ENCODE measurements at places on chromosomes 7 and 10.

DNA sequence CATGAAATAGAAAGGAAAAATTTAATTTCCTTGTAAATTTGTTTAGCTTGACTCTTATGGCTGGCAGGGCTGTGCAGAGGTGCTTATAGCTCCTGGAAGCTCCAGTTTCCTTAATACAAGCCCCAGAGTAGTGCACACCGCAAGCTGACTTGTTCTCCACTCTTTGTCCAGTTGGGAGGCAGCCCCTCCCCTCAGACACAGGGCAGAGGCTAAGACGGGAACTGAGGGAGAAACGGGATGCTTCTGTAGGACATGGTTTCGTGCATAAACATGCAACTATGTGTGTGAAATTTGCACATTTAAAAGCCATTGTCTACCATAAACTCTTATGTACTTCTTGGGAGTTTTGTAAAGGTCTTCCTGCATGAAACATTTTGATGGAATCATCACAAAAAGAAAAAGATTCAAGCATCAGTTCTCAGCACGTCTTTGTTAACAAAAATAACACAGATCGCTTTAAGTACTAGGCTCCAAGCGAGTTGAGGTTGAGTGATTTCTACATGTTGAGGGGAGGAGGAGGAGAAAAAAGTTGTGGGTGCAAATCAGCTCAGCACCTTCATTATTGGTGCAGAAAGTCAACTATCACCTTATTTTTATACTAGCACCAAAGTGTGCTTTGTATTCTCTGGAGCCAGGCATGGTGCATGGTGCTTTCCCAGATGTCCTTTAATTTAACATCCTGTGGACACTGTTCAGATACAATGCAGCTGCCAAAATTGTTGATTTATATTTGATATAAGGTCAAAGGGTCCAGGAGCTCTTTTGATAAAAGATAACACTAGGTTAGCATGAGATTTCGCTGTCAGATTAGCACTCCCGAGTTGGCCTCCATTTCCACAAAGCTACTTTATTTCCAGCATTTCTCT, 124.5 kb downstream of the CHN2 start:
- no peak for DNase-seq

DNA sequence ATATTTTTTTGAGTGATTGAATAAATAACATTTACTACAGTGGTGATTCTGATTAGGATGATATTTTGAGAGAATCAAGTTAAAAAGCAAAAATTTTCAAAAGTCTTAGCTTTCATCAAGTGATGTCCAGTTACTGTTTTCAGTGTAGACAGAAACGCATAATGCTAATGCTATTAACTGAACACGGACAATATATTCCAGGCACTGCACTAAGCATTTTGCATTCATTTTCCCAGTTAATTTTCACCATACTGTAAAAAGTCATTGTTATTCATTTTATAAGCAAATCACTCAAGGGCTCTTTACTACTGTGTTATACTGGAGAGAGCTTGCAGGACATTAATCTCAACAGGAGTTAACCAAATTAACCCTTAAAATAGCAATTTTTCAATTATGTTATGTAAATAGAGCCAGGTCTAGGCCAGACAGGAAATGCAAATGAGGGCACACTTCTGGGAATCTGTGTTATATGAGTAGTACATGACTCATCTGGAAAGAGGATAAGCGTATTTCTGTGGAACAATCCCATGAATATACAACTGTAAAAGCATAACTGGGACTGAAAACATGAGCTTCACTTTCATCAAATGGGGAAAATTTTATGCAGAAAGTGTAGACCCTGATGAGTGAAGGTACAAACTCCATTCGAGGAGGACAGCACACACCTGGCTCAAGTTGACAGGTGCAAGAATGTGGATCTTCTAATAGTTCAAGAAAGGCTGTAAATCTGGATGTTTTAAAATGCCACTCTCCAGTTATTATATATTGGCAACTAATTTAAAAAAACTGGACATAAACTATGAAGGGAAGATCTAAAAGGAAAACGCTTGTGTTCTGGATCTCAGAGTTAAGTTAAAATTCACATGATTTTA, 75.4 kb downstream of the ANK3 start:
- no peak for DNase-seq

- no peak for DNase-seq
Observed at GRCh38 chr7:128404886-128405470, 4.8 kb downstream of the IMPDH1 start.

- no peak for DNase-seq
Observed at GRCh38 chr7:36127075-36127740, 25.8 kb upstream of the EEPD1 start.

GRCh38 chr7:33841705-33842129, 63.6 kb upstream of the BMPER start:
- DNase-seq = no peak

GRCh38 chr7:36165059-36165458, 12.0 kb downstream of the EEPD1 start:
- no peak for DNase-seq

DNA sequence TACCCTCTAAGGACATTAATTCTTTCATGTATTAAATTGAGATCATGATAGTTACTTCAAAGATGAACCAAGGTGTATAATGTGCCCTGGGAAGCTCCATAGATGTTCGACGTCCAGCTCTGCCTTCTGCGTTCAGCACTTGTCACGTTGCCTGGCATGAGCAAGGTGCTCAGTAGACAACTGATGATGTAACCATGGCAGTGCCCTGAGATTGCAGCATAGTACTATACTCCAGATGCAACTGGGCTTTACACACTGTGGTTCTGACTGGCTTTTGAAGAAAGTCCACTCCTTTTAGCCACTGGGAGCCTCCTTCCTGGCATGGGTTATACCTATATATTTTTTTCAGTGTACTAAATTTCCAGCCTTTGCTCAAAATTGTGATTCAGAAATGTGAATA, 355.8 kb upstream of the SORCS1 start:
- DNase-seq = no peak

- no peak for DNase-seq
Observed at GRCh38 chr7:102439963-102440795, 6.8 kb downstream of the ORAI2 start.

DNA sequence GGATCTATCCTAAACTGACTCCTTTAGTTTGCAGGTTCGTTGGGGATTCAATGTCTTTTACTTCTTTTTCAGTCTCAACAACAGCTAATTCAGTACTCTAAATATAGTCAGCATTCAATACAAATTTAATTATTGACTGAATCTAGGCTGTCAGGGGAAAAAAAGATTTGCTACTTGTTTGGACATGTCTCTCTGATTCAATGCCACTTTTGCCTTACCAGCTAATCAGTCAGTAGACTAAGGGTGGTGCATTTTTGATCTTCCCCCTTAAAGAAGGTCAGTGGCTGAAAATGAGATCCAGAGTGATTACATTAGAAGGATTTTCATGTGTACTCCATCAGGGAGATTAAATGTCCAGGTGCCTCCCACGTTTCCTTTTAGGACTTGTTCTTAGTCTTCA, 145.1 kb downstream of the C1GALT1 start:
- DNase-seq = no peak

DNA sequence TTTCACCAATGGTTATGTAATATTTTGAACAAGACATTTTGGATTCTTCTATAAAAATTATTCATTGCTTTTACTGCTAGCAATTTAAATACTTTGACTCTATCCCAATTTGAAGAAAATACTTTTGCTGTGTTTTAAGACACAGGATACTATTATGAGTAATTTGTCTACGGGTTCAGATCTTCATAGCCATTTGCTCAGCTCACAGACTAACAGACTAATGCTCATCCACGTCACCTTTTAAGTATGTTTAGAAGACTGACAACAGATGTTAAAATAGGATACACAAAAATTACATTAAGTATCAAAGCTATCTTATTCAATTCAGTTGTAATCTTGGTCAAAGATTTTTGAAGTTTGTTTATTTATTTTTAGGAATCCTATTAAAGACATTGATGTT, 251.3 kb upstream of the CHRM2 start:
- DNase-seq = no peak

- no peak for DNase-seq
Observed at GRCh38 chr10:7942859-7943258, 111.6 kb upstream of the GATA3 start.

DNA sequence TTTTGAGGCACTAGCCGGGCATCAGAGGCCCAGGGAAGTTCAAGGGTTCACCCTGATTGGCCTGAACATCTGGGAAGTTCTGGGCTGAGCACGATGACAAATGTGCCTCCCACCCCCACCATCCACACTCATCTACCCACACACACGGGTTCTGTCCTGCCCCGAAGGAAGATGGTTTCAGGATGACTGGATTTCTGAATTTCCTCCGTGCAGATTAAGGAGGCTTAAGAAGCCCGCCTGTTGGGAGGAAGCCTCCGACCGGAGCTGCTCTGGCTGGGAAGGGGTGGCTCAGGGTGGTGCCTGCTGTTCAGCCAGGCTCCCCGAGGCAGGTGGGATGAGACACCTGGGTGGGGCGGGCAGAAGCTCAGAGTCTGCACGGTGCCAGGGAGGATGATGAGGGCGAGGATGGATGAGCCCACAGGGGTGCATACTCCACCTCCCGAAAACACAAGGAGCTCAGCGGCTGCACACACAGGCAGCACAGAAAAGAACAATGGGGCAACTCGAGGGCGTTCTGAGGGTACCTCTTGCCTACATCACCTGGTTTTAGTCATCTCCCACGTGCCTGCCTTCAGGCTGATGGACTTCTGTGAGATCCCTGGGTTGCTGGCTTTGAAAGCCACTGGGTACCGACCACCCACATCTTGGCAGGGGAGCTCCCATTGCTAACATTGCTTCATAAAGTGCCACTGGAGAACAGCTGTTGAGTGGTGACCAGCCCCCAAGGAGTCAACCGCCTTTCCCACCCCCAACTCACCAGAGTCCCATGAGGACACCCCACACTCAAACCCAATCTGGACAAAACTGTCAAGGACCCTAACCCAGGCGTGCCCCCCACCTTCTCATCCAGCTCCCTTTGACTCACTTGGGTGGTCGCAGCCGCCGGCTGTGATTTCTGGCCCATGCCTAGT, 41.2 kb downstream of the CALML3 start:
- DNase-seq = no peak

DNA sequence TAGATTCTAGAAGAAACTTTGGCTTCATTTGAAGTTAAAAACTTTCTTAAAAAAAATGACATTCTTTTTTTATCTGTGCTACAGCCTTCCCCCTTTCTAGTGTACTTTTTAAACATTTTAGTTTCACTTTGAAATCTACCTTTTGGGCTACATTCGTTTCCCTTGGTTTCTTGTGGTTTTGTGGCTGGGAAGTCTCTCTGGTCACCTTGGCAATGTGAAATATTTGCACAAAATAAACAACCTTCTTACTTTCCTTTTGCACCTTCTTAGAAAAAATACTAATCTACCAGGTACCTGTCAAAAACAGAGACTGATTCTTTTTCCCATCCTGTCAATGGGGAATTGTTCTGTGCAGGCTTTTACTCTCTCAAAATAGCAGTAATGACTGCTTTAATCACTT, 350.2 kb downstream of the GATA3 start:
- no peak for DNase-seq

- DNase-seq = no peak
Observed at GRCh38 chr10:28906934-28907333, 229.6 kb downstream of the BAMBI start.

GRCh38 chr7:149232362-149232761, 7.1 kb upstream of the ZNF212 start:
- DNase-seq = no peak

- DNase-seq = no peak
Observed at GRCh38 chr7:87475359-87476178, at the start of gene ABCB4. Gene ABCB4, minus strand, starts transcription at chr7:87475680. Its CDS starts 215 bp downstream, at chr7:87475465.

- no peak for DNase-seq
Observed at GRCh38 chr7:114921631-114922025, 266 bp upstream of the MDFIC start.

- DNase-seq = no peak
Observed at GRCh38 chr7:20176578-20177242, 40.5 kb downstream of the MACC1 start.

GRCh38 chr10:84846658-84847316, 518.4 kb downstream of the CCSER2 start:
- no peak for DNase-seq

DNA sequence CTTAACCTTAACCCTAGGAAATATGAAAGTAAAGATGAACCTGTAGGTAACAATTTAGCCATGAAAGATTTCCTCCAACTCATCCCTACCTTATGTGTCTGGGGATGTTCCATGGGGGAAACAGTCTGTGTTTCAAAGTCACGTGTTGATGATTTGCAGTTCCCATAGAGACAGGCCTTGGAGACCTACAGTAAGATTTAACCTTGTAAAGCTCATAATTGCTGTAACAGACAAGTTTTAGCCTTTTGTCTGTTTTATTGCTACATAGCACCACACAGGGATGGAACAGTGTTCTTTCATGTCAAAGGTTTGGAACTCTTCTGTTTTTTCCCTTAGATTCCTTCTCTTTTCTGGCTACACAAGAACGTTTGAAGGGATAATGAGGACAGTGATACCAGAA, 35.2 kb upstream of the ITGA8 start:
- no peak for DNase-seq

- no peak for DNase-seq
Observed at GRCh38 chr7:28203508-28204240, 23.1 kb upstream of the JAZF1 start.

DNA sequence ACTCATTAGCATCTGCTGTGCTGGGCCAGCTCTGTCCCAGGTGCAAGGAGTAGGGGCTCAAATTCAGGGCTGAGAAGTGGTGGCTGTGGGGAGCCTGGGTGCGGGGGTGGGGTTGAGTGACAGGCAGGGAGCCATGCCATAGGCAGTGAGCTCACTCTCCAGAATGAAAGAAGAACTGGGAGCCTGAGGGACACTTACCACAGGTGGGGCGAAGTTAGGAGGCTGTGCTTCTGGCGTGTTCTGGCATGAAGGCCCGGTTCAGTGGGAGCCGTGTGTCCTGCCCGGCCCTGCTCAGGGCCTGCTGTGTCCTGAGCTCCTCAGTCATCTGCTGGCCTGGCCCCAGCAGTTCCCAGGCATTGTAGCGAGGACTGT, 62.5 kb downstream of the MKI67 start:
- no peak for DNase-seq

DNA sequence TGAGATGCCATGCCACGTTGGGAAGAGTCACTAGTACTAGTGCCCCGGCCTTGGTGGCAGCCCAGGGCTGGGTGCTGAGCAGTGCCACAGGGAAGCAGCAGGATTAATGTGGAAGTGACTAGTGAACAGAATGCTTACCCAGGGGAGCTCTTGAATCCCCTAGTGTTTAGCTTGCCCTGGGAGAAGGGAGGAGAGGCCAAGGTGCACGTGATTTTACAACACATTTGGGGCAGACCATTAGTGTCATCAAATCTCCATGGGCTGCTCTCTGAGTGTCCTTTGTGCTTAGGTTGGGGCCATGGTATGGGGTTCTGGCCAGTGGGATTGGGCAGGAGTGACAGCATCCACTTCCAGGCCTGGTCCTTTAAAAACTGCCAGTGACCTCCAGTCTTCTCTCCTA, 37.5 kb downstream of the ARHGAP22 start:
- no peak for DNase-seq

All from stimulated activated CD4-positive, alpha-beta T cell treated with anti-CD3 and anti-CD28 coated beads, Interleukin-1b, Interleukin-23, amount 100 ng/mL, for 24 hours (primary cell).